ENCODE measurements at places on chromosomes 16 and 17. TPM values are rescaled to one million over a fixed set of nuclear protein-coding genes. Genes with fewer than 3 reads are reported as not detected.

DNA sequence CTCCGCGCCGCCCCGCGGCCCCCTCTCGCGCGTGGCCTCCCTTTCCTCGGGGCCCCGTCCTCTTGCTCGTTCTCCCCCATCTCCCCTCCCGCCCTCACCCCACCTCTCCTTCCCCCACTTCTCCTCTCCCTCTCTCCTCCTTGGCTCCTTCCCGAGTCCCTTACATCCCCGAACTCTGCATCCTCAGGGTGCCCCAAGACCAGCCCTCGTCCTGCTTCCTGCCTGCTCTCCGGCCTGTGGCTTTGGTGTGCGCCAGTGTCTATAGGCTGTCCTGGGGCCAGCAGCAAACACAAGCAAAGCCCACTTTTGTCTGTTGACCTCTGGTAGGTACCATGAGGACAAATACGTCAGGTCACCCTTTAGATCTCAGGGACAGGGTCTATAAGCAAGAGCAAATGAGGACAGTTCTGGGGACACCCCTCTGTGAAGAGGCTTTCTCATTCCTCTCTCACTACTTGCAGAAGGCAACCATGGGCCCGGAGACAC, 284 bp upstream of the COPZ2 start:
- H3K27ac ChIP-seq = peak overlapping the region; percentile 87
- no peaks in the 10 kb centered on the region for H3K4me1 ChIP-seq
- H3K27me3 ChIP-seq = no peaks in the 10 kb centered on the region
- DNase-seq = no peak
- peak overlapping the region; percentile 33 for H3K4me3 ChIP-seq

DNA sequence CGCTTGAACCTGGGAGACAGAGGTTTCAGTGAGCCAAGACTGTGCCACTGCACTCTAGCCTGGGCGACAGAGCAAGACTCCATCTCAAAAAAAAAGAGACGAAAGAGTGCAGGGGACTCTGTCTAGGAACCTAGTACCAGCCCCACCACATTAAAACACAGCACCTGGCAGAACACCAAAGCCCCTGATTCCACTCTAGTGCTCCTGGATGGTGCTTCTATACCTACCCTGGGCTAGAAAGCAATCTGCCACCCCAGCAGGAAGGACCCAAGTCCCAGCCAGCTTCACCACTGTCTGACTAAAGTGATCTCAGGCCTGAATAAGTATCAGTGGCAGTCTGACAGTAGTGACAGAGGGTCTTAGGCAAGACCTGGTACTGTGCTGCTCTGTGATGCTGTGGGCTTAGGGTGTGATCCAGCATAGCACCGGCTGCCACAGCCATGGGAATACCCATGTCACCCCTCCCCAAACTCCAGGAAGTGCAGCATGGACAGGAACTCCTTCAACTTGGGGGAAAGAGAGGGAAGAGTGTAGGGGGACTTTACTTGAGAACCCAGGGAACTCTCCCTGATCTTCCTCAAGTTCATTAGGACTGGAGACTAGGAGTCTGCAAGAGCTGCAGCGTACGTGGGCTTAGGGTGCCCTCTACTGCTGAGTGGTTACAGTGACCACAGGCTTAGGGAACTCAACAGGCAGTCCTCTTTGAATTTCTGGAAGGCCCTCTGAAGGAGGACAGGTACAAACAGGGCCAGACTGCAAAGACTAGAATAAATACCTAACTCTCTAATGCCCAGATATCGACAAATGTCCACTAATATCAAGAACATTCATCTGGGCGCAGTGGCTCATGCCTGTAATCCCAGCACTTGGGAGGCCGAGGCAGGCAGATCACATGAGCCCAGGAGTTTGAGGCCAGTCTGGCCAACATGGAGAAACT, 30.0 kb upstream of the RNF43 start:
- no peak overlapping the region for H3K27ac ChIP-seq
- no peak for DNase-seq
- H3K4me1 ChIP-seq = no peaks in the 10 kb centered on the region
- H3K27me3 ChIP-seq = no peaks in the 10 kb centered on the region

- no peaks in the 10 kb centered on the region for H3K27me3 ChIP-seq
- H3K4me3 ChIP-seq = no peak overlapping the region
- no peak for DNase-seq
- no peaks in the 10 kb centered on the region for H3K4me1 ChIP-seq
Observed at GRCh38 chr17:30101686-30102390, 14.8 kb upstream of the NSRP1 start.

DNA sequence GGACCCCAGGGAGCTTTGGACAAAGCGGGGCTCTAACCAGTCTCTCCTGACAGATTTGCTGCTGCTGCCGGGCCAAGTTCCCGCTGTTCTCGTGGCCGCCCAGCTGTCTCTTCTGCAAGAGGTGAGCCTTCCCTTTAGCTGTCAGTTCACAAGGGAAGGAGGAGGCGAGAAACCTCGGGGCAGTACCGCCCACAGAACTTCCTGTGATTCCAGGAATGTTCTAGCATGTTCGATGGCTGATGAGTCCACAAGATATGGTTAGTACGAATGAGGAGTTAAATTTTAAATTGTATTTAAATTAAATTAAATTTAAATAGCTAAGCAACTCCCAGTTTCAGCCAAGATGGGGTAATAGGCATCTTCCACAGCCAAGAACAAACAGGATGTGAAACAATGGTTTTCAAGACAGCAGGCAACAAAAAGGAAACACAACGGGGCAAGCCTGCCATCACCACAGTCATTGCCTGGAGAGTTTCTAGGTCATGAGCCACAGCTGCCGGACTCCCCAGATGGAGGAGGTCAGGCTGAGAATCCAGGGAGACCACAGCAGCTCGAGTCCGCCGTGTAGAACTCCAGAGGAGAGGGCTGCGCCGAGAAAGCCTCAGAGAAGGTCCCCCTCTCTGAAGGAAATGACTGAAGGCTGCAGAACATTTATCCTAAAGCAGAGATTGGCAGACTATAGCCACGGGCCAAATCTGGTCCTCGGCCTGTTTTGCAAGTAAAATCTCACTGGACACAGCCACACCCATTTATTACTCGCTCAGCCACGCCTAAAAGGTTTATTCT, 9.5 kb upstream of the TCF25 start:
- H3K36me3 ChIP-seq = no peaks in the 10 kb centered on the region
- H3K27me3 ChIP-seq = no peaks in the 10 kb centered on the region
- H3K27ac ChIP-seq = no peak overlapping the region
- H3K4me3 ChIP-seq = no peak overlapping the region
- H3K4me1 ChIP-seq = no peaks in the 10 kb centered on the region

DNA sequence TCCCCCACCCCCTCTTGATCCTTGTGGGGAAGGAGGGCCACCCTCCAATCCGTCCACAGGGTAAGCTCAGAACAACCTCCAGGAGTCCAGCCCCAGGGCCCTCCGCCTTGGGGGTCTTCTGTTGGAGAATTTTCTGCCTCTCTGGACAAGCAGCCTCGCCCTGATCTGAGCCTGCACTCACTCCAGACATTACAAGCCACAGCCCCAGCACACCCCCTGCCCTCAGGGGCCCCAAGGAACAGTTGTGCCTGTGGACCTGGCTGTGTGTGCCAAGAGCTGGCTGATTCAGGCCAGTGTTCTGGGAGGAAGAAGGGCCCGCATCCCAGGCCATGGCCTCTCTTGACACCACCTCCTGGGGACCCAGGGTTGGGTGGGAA, 477 bp upstream of the ARHGAP27 start:
- H3K27me3 ChIP-seq = peaks cover 53% of the 10 kb centered on the region
- peak overlapping the region; percentile 50 for H3K4me3 ChIP-seq
- H3K27ac ChIP-seq = peak overlapping the region; percentile 3
- no peak for DNase-seq
- peaks cover 47% of the 10 kb centered on the region for H3K36me3 ChIP-seq

GRCh38 chr16:83940119-83940518, 12.9 kb upstream of the OSGIN1 start:
- no peaks in the 10 kb centered on the region for H3K4me1 ChIP-seq
- H3K27ac ChIP-seq = no peak overlapping the region

- no peak overlapping the region for H3K4me3 ChIP-seq
- no peak overlapping the region for H3K27ac ChIP-seq
- no peaks in the 10 kb centered on the region for H3K36me3 ChIP-seq
- peaks cover 7% of the 10 kb centered on the region for H3K27me3 ChIP-seq
- DNase-seq = no peak
Observed at GRCh38 chr17:40364906-40365305, 369 bp upstream of the GJD3 start.

GRCh38 chr17:54544249-54544648, 356.4 kb upstream of the TOM1L1 start:
- H3K36me3 ChIP-seq = no peaks in the 10 kb centered on the region
- H3K4me3 ChIP-seq = no peak overlapping the region
- no peaks in the 10 kb centered on the region for H3K27me3 ChIP-seq
- no peaks in the 10 kb centered on the region for H3K4me1 ChIP-seq
- no peak overlapping the region for H3K27ac ChIP-seq
- no peak for DNase-seq

DNA sequence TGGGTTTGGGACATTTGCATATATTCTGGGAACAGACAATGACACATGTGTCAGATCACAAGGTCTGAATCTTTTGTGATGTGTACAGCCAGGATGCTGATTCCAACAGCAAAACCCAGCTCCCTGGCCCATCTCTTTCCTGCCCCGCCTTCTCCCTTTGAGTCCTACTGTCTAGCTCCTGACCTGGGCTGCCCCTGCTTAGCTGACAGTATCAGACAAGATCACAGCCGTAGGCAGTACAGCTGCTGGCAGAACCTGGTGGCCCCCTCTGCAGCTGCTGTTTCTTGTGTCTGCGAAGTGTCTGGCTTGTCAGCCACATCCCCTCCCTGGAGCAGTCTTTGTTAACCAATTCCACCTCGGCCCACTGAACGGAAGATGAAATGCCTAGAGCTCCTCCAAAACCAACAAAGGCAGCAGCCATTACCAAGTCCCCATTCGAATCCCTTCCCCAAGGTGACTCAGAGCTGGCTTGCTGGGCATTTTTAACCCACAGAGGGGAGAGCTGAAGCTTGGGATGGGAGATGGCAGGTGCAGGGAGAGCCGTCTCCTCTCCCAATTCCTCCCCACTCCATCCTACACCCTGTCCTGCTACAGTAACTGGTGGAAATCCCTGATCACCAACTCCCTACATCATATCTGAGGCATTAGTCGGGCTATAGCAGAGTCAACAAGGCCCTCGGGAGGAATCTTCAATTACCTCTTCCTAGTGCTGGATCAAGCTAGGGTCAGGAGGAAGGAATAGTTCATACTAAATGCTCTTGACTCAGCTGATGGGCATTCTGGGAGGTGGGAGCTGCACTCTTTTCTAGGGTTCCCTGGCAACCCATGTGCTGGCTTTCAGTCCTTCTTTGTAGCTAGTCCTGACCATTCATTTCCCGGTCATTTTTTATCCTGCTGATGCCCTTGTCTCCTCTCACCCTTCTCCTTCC, 5.8 kb downstream of the PIPOX start:
- no peak overlapping the region for H3K4me3 ChIP-seq
- H3K4me1 ChIP-seq = peaks cover 4% of the 10 kb centered on the region
- no peak for DNase-seq
- H3K27ac ChIP-seq = no peak overlapping the region
- H3K36me3 ChIP-seq = no peaks in the 10 kb centered on the region

DNA sequence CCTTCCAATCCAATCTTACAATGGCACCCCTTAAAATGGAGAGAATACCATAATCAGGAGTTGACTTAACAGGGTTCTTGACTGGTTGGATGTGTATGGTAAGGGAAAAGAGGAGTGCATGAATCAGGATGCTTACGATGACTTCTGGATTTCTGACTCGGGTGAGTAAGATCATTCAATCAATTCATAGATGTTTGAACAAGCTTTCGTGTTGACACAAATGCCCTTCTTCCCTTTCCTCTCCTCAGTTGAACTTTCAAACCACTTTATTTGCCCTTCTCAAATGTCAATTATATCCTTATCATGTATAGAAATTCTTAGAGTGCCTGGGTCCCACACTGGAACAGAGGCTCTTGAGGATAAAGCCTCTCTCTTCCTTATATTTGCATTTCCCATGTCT, 25.9 kb downstream of the ABCC12 start:
- no peak overlapping the region for H3K4me3 ChIP-seq
- no peaks in the 10 kb centered on the region for H3K27me3 ChIP-seq
- no peak for DNase-seq
- no peak overlapping the region for H3K27ac ChIP-seq
- no peaks in the 10 kb centered on the region for H3K4me1 ChIP-seq
- no peaks in the 10 kb centered on the region for H3K36me3 ChIP-seq

GRCh38 chr16:7512503-7512902, 179.9 kb downstream of the RBFOX1 start:
- no peaks in the 10 kb centered on the region for H3K4me1 ChIP-seq
- H3K27me3 ChIP-seq = no peaks in the 10 kb centered on the region
- H3K36me3 ChIP-seq = no peaks in the 10 kb centered on the region
- DNase-seq = no peak
- no peak overlapping the region for H3K4me3 ChIP-seq
- H3K27ac ChIP-seq = no peak overlapping the region

DNA sequence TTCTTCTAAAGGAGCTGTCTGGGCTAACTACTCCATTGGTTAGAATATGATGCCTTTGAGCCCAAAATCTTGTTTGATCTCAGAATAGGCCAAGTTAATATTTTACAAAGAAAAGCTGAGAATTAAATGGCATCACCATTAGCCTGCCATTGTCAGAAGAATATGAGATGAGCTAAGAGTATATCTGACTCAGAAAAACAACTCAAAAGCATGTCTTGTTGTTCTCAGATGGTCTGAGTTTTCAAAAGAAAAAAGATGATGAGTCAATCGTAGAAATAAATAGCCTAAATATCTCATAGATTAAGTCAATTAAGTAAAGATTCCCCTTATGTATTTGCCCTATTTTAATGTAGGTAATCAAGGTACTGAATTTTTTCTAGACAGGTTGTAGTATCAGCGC, 197.1 kb upstream of the TBX2 start:
- DNase-seq = no peak
- no peaks in the 10 kb centered on the region for H3K27me3 ChIP-seq
- H3K4me1 ChIP-seq = peaks cover 42% of the 10 kb centered on the region
- no peak overlapping the region for H3K4me3 ChIP-seq

- DNase-seq = no peak
- H3K36me3 ChIP-seq = no peaks in the 10 kb centered on the region
- no peaks in the 10 kb centered on the region for H3K27me3 ChIP-seq
- peak overlapping the region; percentile 4 for H3K4me3 ChIP-seq
Observed at GRCh38 chr17:43952351-43952723, 1.4 kb downstream of the PYY start.

GRCh38 chr16:19926449-19927390, 42.1 kb upstream of the GPRC5B start:
- no peak overlapping the region for H3K27ac ChIP-seq
- H3K27me3 ChIP-seq = no peaks in the 10 kb centered on the region
- H3K36me3 ChIP-seq = no peaks in the 10 kb centered on the region

- H3K36me3 ChIP-seq = no peaks in the 10 kb centered on the region
- H3K4me1 ChIP-seq = peaks cover 81% of the 10 kb centered on the region
- H3K27me3 ChIP-seq = no peaks in the 10 kb centered on the region
- peak overlapping the region; percentile 59 for H3K27ac ChIP-seq
Observed at GRCh38 chr16:67919622-67920221, 11.9 kb downstream of the CTRL start.

Gene CD300E
- total RNA-seq = 1.8 TPM

Gene NUFIP2
- 35.4 TPM for total RNA-seq

Gene SNX20
- 2.3 TPM for total RNA-seq

Gene PRRT2
- total RNA-seq = 28.4 TPM

Gene TBC1D3G
- total RNA-seq = not detected

Gene TBC1D16
- total RNA-seq = 68.4 TPM

Gene TEX19
- total RNA-seq = not detected

Gene CASKIN1
- 0.20 TPM for total RNA-seq
